ENCODE measurements at places on chromosomes 5 and 9.

GRCh38 chr9:8940650-8941049, 1141.1 kb upstream of the DMAC1 start:
- DNase-seq: no peak

- no peak for DNase-seq
Measured at GRCh38 chr5:149063017-149063687, at the start of gene SH3TC2. Gene SH3TC2 (minus strand): TSS chr5:149063062. CDS start chr5:149063022, 40 bp downstream.

DNA sequence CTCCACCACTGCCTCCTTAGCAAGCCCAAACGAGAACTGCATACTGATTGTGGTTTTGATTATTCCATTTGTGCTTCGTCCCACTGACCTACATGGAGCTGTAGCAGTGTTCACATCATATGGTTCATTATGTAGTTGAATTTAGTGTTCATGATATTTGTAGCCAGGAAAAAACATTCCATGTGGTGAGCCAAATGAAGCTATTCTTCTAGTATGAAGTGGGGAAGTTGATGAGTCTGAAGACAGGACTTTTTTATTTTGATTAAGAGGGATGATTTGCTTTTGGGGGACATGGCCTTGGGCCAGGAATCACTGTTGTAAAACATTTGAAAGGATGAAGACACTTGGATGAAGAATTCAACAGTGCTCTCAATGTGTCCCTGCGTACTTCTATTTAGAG, 192.9 kb upstream of the SLC27A6 start:
- no peak for DNase-seq

DNA sequence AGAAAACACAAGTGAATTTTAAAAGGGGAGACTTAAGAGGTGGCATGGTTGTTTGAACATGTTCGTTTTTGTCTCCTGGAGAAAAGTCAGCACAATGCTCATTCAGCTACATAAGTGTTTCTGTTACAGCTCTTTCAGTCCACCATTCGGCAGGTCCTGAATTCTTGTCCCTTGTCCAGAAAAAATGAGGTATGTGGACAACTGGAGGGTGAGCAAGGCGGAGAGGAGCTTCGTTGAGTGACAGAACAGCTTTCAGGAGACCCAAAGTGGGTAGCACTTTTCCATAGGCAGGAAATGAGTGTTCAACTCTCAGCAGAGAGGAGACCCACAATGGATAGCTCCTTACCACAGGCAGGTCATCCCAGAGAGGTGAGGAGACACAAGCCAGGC, 4.9 kb downstream of the PDCD1LG2 start:
- no peak for DNase-seq

- DNase-seq: no peak
Measured at GRCh38 chr9:106486685-106487084, 376.3 kb upstream of the ZNF462 start.
